Mesenchymal stem cell (in vitro differentiated cells and primary cell): ENCODE measurements at places on chromosomes 6 and 20.
A peak's percentile ranks its signal among the peaks of the same experiment; 100 is the strongest.

DNA sequence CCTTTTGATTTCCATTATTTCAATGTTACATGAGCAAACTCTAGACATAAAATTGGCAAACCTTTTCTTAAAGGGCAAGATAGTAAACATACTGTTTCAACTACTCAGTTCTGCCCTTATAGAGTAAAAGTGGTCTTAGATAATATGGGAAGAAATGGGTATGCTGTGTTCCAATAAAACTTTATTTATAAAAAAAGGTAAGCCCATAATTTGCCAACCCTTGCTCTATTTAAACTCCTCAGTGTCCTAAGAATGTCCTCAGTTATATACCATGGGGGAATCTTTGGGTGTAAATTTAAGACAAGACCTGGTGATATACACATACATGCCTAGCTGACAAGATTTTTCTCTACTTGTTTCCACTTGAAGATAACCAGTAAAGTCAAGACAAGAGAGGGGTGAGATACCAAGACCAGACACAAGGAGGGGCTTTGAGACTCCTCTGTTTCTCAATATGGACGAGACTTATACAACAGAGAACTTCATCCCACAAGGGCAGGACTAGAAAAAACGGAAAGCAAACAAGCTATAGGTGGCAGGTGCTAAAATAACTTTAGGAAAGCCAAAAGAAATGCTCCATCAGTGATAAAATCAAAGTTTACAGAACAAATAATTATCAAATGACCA is 10.5 kb downstream of the SNX3 start:
- H3K4me1 ChIP-seq = peaks cover 2% of the 10 kb centered on the region
- H3K4me3 ChIP-seq = no peak overlapping the region
- no peak overlapping the region for H3K27ac ChIP-seq
- H3K36me3 ChIP-seq = peaks cover 3% of the 10 kb centered on the region

DNA sequence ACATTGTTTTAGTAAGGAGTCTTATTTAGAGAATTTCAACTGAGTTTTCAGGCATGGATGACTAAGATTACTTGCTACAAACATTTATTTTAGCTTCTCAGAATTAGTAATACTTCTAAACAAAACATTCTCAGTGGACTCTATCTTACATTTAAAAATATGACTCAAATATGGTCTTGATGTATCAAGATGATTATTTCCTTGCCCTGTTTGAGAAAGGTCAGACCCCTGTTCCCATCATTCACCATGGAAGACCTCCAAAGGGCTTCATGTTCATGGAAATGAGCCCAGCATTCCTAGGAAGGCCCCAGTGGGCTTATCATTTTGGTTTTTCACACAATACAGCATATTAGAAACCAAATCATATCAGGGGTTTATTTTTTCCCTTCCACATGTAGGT is 24.6 kb upstream of the TRPC4AP start:
- H3K27ac ChIP-seq = no peak overlapping the region
- no peak overlapping the region for H3K4me3 ChIP-seq
- no peaks in the 10 kb centered on the region for H3K27me3 ChIP-seq
- DNase-seq = peak; percentile 31
- H3K4me1 ChIP-seq = peaks cover 2% of the 10 kb centered on the region

DNA sequence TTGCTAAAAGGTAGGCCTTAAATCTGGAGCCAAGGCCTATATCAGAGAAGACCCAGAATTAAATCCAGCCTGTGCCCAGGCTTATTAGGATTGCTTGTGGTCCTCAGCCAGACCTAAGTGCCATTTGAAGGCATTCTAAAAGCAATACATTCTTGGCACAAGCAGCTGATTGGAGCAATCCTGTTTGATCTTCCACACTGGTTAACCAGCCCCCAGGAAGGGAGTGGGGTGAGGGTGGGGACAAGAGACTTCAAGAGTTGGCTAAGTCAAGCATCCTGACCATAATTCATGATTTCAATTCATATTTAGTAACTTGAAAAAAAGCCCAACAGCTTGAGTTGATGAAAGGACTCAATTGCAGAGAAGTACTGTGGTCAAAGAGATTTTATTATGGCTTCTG is 128.9 kb downstream of the KIF13A start:
- no peaks in the 10 kb centered on the region for H3K4me1 ChIP-seq
- no peak overlapping the region for H3K27ac ChIP-seq
- H3K27me3 ChIP-seq = no peaks in the 10 kb centered on the region
- H3K4me3 ChIP-seq = no peak overlapping the region
- no peak for DNase-seq

DNA sequence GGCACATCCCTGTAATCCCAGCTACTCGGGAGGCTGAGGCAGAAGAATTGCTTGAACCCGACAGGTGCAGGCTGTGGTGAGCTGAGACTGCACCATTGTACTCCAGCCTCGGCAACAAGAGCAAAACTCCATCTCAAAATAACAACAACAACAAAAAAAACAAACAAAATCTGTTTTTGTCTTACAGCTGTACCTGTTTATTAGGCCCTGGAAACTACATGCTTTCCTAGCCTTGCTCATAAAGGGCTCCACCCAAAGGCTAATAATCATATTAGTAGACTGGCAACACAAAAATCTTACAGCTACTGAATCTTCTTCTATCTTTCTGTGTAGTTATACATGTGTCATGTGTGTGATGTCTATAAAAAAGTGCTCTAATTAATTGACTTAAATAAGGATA is 503.9 kb upstream of the EYS start:
- H3K27me3 ChIP-seq = no peaks in the 10 kb centered on the region
- no peak overlapping the region for H3K27ac ChIP-seq
- H3K4me3 ChIP-seq = no peak overlapping the region
- peak; percentile 6 for DNase-seq
- no peaks in the 10 kb centered on the region for H3K36me3 ChIP-seq
- no peaks in the 10 kb centered on the region for H3K4me1 ChIP-seq

DNA sequence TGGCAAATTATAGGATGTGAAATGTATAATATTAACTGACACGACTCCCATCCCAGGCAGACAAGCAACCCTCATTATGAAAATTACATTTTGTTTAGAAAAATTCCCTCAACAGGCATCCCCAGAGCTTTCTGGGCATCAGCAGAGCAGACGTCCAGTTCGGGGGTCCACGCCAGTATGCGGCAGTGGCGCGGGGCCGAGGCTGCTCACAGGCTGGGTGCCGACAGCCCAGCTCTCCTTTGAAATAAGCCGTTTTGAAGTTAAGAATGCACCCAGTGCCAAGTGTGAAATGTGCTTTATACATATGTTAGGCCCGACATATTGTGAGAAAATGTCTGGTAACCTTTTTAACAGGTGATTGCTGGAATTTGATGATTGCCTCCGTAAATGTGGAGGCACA is 50.4 kb downstream of the RPP40 start:
- no peak for DNase-seq
- H3K4me1 ChIP-seq = peaks cover 5% of the 10 kb centered on the region
- no peaks in the 10 kb centered on the region for H3K27me3 ChIP-seq
- H3K4me3 ChIP-seq = no peak overlapping the region
- peaks cover 61% of the 10 kb centered on the region for H3K36me3 ChIP-seq

DNA sequence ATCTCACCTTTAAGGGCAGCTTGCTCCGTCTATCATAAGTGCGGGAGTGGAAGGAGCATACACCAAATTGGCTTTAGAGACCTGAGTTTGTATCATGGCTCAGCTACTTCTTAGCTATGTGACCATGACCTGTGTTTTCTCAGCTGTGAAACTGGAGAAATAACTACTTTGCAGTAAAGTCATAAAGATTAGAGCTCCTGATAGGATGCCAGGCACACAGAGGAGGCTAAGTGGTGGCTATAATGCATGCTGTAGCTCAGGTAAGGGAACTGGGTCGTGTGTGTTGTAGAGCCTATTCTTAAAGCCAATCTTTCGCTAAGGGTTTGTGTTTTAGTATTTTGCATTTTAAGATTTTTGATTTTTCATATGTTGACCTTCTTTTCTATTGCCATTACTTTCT is 451.5 kb upstream of the MAN1A1 start:
- no peak overlapping the region for H3K4me3 ChIP-seq
- H3K4me1 ChIP-seq = no peaks in the 10 kb centered on the region
- DNase-seq = no peak
- H3K27me3 ChIP-seq = no peaks in the 10 kb centered on the region
- H3K27ac ChIP-seq = no peak overlapping the region

GRCh38 chr6:106308985-106309384 is 16.6 kb downstream of the ATG5 start:
- H3K4me1 ChIP-seq = no peaks in the 10 kb centered on the region
- H3K4me3 ChIP-seq = no peak overlapping the region
- H3K36me3 ChIP-seq = no peaks in the 10 kb centered on the region
- DNase-seq = no peak
- H3K27ac ChIP-seq = no peak overlapping the region
- H3K27me3 ChIP-seq = no peaks in the 10 kb centered on the region

- H3K27me3 ChIP-seq = no peaks in the 10 kb centered on the region
- no peak for DNase-seq
- H3K36me3 ChIP-seq = peaks cover 79% of the 10 kb centered on the region
- H3K4me3 ChIP-seq = no peak overlapping the region
These were observed 140.2 kb downstream of the KIF13A start for GRCh38 chr6:17847203-17847760.

DNA sequence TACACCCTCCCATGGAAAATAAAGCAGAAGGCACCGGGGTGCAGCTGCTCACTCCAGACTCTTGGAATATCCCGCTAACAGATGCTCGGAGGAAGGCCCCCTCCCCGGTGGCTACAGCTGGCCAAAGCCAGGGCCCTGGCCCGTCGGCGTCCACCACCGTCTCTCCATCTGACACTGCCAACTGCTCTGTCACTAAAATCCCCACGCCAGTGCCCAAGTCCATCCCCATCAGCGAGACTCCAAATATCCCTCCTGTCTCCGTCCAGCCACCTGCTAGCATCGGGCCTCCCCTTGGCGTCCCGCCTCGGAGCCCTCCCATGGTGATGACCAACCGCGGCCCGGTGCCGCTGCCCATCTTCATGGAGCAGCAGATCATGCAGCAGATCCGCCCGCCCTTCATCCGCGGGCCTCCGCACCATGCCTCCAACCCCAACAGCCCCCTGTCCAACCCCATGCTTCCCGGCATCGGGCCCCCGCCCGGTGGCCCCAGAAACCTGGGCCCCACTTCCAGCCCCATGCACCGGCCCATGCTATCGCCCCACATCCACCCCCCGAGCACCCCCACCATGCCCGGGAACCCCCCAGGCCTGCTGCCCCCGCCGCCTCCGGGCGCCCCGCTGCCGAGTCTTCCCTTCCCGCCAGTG is 143.9 kb downstream of the SOBP start:
- peaks cover 4% of the 10 kb centered on the region for H3K36me3 ChIP-seq
- H3K27me3 ChIP-seq = no peaks in the 10 kb centered on the region
- peaks cover 3% of the 10 kb centered on the region for H3K4me1 ChIP-seq
- no peak overlapping the region for H3K27ac ChIP-seq
- no peak for DNase-seq
- no peak overlapping the region for H3K4me3 ChIP-seq

DNA sequence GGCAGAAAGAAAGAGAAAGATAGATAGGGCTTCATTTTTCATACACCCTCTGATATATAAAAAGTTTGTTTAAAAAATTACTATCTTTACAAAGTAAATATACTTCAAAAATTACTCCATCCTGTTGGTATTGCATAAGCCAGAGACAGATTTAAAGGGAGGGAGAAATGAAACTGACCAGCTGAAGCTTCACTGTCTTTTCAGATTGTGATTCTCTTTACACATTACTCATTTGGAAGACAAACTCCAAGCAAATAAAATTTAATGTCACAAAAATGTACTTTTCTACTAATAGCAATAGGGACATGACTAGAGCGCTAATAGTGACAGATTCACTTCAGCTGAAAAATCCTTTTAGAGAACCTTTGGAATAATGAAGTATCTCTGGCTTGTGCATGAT is 38.6 kb upstream of the MARCKS start:
- H3K36me3 ChIP-seq = no peaks in the 10 kb centered on the region
- no peaks in the 10 kb centered on the region for H3K27me3 ChIP-seq
- no peaks in the 10 kb centered on the region for H3K4me1 ChIP-seq
- no peak overlapping the region for H3K27ac ChIP-seq
- H3K4me3 ChIP-seq = no peak overlapping the region

DNA sequence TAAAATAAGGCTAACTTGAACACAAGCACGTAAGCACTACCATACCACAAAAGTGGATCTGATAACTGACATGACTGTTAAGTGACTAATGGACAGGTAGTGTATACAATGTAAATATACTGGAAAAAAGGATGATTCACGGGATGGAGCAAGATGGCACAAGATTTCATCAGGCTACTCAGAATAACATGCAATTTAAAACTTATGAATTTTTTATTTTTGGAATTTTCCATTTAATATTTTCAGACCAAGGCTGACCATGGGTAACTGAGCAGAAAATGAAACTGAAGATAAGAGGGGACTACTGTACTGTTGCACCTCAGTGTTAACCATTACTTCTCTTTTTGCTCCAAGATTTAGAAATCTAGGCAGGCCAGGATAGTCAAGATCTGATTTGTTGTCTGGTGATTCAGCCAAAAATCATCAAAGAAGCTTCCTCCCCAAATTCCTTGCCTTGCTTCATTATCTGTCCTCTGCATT is 45.4 kb downstream of the TPBG start:
- H3K27me3 ChIP-seq = no peaks in the 10 kb centered on the region
- peak; percentile 77 for DNase-seq
- no peaks in the 10 kb centered on the region for H3K36me3 ChIP-seq
- H3K4me3 ChIP-seq = no peak overlapping the region

GRCh38 chr6:111256646-111257045 is 169.3 kb downstream of the SLC16A10 start:
- H3K4me3 ChIP-seq = no peak overlapping the region
- peaks cover 5% of the 10 kb centered on the region for H3K4me1 ChIP-seq
- no peak overlapping the region for H3K27ac ChIP-seq
- no peaks in the 10 kb centered on the region for H3K36me3 ChIP-seq
- DNase-seq = no peak

DNA sequence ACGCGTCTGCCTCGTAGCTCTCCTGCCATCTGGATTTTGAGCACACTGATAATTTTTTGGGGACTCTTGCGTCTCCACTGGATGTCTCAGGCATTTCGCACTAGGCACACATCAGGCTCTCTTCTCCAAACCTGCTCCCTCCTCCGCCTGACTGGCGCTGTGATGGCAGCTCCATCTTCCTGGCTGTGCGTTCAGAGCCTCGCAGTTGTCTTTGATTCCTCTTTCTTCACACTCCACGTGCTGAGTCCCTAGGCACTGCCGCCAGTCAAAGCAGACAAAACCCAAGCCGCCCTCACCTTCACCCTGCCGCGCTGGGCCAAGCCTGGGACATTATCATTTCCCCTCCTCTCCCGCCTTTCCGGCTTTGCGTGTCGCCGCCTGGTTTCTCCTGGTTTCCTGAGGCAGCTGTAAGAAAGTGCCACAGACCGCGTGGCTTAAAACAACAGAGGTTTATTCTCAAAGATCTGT is 778 bp downstream of the PSMG4 start:
- H3K27me3 ChIP-seq = peaks cover 7% of the 10 kb centered on the region
- peak overlapping the region; percentile 85 for H3K4me3 ChIP-seq
- DNase-seq = peak; percentile 52
- H3K4me1 ChIP-seq = peaks cover 22% of the 10 kb centered on the region
- no peak overlapping the region for H3K27ac ChIP-seq

- no peaks in the 10 kb centered on the region for H3K36me3 ChIP-seq
- DNase-seq = no peak
- H3K4me1 ChIP-seq = no peaks in the 10 kb centered on the region
- H3K27me3 ChIP-seq = peaks cover 52% of the 10 kb centered on the region
- H3K4me3 ChIP-seq = no peak overlapping the region
These were observed 29.7 kb upstream of the AFDN start for GRCh38 chr6:167797011-167797471.
